Immature natural killer cell (primary cell): ENCODE measurements at places on chromosomes 13 and 19. TPM values are rescaled to one million over a fixed set of nuclear protein-coding genes. Genes with fewer than 3 reads are reported as not detected.

C2CD4C gene
- not detected for polyA plus RNA-seq

RASAL3 gene
- polyA plus RNA-seq: 114 TPM

CYP4F2 gene
- not detected for polyA plus RNA-seq

VSTM2B gene
- 0.41 TPM for polyA plus RNA-seq

C19orf73 gene
- polyA plus RNA-seq: 5.5 TPM

MCF2L gene
- polyA plus RNA-seq: not detected

DIRAS1 gene
- polyA plus RNA-seq: not detected

KASH5 gene
- not detected for polyA plus RNA-seq

DNA sequence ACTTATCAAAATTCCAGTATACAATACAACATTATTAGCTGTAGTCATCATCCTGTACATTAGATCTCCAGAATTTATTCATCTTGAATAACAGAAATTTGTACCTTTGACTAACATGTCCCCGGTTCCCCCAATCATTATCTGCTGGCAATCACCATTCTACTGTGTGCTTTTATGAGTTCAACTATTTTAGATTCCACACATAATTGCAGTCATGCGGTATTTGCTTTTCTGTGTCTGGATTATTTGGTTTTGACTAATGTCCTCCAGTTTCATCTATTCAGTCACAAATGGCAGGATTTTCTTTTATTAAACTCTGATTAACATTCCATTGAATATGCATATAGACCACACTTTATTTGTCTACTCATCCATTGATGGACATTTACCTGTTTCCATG lies 530.7 kb upstream of the SLITRK1 start:
- no peaks in the 10 kb centered on the region for H3K4me1 ChIP-seq
- H3K27ac ChIP-seq: no peak overlapping the region
- H3K27me3 ChIP-seq: no peaks in the 10 kb centered on the region
- no peak overlapping the region for H3K4me3 ChIP-seq

GRCh38 chr19:30073152-30074000 lies 131.3 kb downstream of the URI1 start:
- H3K27ac ChIP-seq: no peak overlapping the region
- H3K4me1 ChIP-seq: no peaks in the 10 kb centered on the region
- H3K4me3 ChIP-seq: no peak overlapping the region
- H3K27me3 ChIP-seq: peaks cover under 1% of the 10 kb centered on the region

DNA sequence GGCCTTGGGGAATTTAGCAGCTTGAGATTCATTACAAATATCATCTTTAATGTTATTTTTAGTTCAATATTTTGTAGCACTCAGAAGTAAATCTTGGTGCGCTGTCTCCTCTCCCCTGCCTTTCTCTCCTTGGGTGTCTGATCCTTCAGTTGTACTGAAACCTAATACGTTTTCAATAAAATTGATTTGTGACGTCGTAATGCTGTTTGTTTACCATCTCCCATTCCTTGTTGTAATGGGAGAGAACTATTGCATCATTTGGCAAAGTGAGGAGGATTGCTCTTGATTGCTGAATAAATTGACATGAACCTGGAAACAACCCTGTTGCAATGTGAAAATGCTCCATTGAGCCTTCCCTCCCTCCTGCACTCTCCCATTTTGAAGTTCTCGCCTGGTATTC lies 43.2 kb upstream of the TSHZ3 start:
- no peaks in the 10 kb centered on the region for H3K36me3 ChIP-seq
- no peak overlapping the region for H3K4me3 ChIP-seq
- no peaks in the 10 kb centered on the region for H3K4me1 ChIP-seq

- no peak overlapping the region for H3K27ac ChIP-seq
- H3K4me3 ChIP-seq: no peak overlapping the region
- peaks cover 34% of the 10 kb centered on the region for H3K36me3 ChIP-seq
- no peak for DNase-seq
These were observed 195.3 kb downstream of the LMO7 start for GRCh38 chr13:75831389-75831788.

DNA sequence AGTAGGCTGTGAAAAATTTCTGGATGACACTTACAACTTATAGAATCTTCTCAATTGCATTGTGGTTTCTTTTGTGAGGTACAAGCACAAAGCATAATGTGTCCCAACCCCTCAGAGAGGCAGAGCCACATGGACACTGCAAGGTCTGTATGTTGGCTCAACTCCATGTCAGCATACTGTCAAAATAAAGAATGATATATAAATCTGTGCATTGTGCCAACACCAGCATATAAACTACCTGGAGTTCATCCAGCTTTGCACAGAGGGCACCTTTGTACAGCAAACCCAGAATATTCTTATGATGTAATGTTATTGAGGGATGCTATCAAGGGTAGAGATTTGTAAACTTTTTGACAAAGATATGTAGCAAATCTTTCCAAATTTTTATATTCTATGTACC lies 1065.8 kb upstream of the MIR17HG start:
- no peaks in the 10 kb centered on the region for H3K4me1 ChIP-seq
- H3K27ac ChIP-seq: no peak overlapping the region
- no peaks in the 10 kb centered on the region for H3K27me3 ChIP-seq
- H3K4me3 ChIP-seq: no peak overlapping the region

- DNase-seq: no peak
- no peaks in the 10 kb centered on the region for H3K27me3 ChIP-seq
- no peak overlapping the region for H3K27ac ChIP-seq
- no peak overlapping the region for H3K4me3 ChIP-seq
- H3K4me1 ChIP-seq: no peaks in the 10 kb centered on the region
- H3K36me3 ChIP-seq: no peaks in the 10 kb centered on the region
These were observed 39.9 kb upstream of the CCNE1 start for GRCh38 chr19:29771708-29772414.

DNA sequence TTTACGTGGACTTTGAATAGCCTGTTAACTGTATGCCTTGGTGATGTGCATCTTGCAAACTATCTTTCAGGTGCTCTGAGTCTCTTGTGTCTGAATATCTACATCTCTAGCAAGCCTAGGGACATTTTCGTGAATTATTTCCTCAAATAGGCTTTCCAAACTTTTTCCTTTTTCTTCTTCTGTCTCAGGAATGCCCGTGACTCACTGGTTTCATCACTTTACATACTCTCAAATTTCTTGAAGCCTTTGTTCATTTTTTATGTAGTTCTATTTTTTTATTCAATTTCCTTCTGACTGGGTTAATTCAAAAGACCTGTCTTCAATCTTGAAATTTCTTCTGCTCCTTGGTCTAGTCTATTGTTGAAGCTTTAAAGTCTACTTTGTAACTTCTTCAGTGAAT lies 332.2 kb downstream of the OXGR1 start:
- H3K4me1 ChIP-seq: no peaks in the 10 kb centered on the region
- H3K36me3 ChIP-seq: no peaks in the 10 kb centered on the region
- H3K27me3 ChIP-seq: no peaks in the 10 kb centered on the region
- no peak overlapping the region for H3K4me3 ChIP-seq
- H3K27ac ChIP-seq: no peak overlapping the region
- no peak for DNase-seq

DNA sequence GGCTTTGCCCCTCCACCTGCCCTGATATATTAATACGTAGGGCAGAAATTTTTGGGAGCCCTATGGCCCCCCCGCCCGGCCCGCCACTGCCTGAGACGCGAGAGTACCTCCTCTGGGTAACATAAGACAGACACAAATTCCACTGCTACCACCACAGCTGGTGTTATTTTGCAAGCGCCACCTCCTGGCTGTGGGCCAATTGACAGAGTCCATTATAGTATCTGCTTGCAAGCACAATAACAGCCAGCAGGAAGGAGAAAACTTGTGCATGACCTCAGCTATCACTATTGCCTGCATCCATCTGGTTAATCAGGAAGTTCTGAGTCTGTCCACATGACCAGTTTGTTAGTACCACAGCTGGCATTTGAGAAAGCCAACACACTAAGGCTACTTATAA lies 25.3 kb upstream of the OR10H2 start:
- H3K27ac ChIP-seq: no peak overlapping the region
- H3K4me3 ChIP-seq: no peak overlapping the region
- H3K4me1 ChIP-seq: no peaks in the 10 kb centered on the region
- H3K27me3 ChIP-seq: peaks cover 10% of the 10 kb centered on the region
